ENCODE measurements at places on chromosomes 6 and 20.

- no peak for DNase-seq
Measured at GRCh38 chr20:48706116-48706656, 121.6 kb downstream of the PREX1 start.

GRCh38 chr6:98498866-98499265, 335.5 kb upstream of the POU3F2 start:
- DNase-seq, result no peak

DNA sequence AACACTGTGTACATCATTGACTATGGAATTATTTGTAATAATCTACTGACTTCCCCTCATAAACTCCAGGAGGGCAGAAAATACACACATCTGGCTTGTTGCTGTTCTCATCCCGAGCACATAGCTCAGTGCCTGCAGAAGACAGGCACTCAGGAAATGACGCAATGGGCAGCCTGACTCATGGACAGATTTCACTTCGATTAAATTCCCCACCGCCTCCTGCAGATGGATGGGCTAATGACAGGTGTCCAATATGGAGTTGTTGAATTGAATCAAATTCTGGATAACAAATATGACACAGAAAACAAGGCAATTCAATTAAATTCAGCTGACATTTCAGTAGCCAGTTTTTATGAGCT, 9.1 kb downstream of the ANKRD60 start:
- no peak for DNase-seq

GRCh38 chr20:47350691-47351545, 5.6 kb downstream of the ZMYND8 start:
- DNase-seq, result no peak

GRCh38 chr6:145784683-145785082, 29.9 kb downstream of the FBXO30 start:
- no peak for DNase-seq

DNA sequence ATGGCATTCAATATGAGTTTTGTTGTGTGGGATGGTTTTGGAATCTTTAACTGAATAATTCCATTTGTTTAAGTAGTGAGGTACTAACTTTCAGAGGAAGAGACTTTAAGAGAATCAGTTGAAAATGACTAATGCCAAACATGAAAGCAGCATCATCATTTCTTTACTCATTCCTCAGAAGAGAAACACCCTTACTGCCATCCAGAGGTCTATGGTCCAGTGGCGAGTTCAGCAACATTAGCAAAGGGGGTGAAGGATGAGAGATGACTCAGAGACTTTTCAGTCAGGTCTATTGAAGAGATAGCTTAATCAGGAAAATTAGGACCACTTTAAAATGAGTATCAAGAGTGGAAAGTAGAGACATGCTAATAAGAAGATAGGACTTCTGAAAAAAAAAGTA, 118.8 kb downstream of the COL19A1 start:
- DNase-seq, result no peak

DNA sequence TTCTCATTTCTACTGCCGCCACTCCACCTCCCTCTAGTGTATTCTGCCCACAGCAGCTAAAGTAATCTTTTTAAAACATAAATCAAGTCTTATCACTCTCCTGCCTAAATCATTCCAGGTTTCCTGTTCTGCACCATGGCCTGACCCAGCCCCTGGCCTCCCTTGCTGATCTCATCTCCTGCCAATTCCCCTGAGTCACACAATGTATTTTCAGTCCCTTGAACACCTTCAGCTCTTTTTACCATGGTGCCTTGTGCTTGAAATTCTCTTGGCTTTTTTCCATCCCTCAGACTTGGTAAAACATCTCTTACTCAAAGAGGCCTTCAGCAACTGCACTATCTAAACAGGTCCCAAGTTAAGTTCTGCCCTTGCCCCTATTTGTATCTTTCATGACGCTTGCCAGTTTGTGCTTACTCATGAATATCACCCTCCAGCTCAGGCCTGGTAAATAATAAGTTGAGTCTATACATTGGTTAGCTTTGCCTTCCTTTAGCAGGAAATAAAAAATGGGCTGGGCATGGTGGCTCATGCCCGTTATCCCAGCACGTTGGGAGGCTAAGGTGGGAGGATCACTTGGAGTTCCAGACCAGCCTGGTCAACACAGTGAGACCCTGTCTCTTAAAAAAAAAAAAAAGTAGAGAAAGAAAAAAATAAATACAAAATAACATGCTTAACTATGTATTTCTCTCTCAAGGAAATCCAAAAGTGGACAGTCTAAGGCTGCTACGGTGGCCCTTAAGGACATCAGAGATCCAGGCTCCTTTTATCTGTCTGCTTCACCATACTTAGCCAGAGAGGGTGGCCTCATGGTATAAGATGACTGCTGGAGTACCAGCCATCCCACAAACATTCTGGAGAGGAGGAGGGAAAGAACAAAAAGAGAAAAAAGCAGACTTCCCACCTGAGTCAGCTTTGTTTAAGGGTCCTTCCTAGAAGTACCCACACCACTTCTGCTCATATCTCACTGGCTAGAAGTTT, 62.2 kb downstream of the ARFGEF2 start:
- no peak for DNase-seq

- DNase-seq, result no peak
Measured at GRCh38 chr20:23286346-23286745, 64.2 kb upstream of the NXT1 start.

GRCh38 chr6:12165297-12165696, 124.9 kb upstream of the EDN1 start:
- DNase-seq, result no peak

DNA sequence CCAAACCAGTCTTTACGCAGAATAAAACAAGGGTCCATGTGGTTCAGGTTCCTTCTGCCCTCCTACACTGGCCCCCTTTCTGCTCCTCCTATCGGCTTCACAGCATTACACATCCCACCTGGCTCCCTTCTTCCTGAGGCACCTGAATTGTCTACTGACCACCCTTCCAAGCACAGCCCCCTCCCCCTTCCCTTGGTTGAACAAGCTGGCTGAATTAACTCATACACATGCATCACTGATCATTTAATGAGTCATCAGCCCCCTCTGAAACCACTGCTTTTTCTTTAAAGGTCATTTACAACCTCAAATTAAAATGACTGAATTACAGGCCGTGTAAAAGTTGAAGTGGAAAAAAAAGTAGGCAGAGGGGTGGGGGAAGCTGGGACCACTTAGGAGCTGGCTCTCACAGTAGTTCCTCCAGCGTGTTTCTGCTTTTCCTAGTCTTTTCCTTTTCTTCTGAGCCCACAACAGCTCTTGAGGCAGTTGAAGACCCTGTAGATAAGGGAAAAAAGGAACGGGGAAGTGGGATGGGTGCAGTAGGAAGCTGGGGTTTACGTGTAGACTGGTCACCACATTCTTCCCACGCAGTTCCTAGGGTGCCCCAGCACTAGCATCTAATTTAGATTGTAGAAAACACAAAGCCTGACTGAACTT, 67.6 kb downstream of the FYN start:
- no peak for DNase-seq

DNA sequence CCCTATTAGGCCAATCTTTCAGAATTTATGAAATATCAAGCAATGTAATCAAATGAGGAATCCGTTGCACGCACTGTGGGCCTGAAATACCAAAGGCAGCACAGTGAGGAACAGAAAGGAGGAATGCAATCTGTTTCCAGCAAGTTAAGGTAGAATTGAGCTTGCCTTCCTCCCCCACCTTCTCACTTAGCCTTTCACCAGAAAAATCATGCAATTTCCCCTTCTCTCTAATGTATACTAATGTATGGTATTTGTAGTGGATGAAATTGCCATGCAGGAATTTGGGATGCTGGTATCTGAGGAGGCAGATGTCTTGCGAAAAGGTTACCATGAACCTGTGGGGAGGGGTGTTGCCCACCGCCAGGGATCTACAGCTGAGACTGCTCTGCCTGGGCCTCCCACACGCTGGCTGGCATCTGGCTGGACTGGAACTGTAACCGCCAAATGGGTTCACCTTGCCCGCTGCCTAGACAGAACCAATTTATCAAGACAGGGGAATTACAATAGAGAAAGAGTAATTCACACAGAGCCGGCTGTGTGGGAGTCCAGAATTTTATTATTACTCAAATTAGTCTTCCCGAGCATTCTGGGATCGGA, 222.4 kb upstream of the MYLIP start:
- no peak for DNase-seq

- no peak for DNase-seq
Measured at GRCh38 chr6:135922174-135922573, 70.7 kb downstream of the PDE7B start.

GRCh38 chr20:19730706-19731105, 27.4 kb upstream of the RIN2 start:
- no peak for DNase-seq

DNA sequence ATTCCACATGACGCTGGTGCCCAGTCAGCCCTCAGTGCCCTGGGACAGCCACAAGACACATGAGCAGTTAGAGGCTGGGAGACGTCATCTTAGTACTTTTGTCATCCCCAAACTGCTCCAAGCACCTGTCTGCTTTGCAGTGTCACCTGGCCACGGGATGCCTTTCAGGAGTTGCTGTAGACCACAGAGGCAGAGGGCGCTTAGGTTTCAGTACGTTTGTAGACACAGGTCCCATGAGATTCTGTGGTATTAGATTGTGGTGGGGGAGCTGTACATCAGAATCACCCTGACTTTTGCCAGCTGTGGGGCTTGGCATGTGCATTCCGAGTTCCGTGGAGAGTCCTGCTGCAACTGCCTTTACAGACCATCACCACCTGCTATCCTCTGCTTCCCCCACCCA, 16.7 kb downstream of the MAVS start:
- DNase-seq, result no peak

GRCh38 chr20:32072168-32072750, 20.2 kb downstream of the HCK start:
- DNase-seq, result no peak

- no peak for DNase-seq
Measured at GRCh38 chr20:57071283-57071731, 195.1 kb downstream of the BMP7 start.

- peak; percentile 89 for DNase-seq
Measured at GRCh38 chr6:44655412-44656342, 268.2 kb downstream of the CDC5L start.

GRCh38 chr6:88565409-88565811, 398.0 kb downstream of the RNGTT start:
- no peak for DNase-seq

DNA sequence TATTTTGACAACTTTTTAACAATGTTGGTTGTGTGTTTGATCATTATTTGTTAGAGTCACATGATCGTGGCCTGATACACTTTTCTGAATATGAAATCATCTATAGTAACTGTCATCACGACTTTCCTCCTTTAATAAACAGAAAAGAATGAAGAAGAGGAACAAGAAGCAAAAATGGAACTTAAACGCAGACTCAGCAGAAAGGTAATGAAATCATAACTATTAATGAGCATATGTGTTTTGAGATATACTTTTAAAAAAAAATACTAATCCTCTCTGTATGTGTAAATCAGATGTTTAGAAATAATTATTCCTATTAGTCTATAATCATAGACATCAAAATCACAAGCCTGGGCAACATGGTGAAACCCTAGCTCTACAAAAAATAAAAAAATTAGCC, 60.1 kb upstream of the LTV1 start:
- DNase-seq, result no peak

DNA sequence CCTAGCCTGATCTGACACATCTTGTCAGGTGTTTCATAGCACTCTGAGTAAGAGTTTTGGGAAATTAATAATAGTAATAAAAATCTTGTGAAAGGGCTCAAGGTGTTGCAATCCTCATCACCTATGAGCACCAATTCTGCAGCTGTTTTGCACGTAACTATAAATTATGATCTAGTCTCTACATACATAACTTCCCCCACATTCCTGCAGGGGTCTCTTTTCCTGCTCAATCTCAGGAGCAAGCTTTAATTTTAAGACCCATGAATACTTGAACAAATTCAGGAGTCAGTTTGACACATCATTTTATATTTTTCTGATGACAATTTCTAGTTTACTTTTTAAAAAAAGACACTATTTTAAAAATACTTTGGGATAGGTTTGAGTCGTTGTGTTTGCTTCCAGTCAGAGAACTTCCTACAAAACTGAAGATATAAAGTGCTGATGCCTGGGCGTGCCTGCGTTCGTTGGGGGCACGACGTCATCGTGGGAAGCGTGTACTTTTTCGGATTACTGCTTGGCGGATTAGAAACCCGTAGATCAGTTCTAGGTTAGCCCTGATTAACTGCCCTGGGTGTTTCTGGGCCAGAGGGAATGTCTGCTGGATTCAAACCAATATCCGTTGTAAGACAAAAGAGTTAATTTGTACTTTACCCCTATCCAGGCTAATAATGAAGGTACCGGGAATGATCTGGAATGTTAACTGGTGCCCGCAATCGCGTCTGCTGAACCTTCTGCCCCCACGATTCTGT, 1.0 kb upstream of the E2F3 start:
- DNase-seq, result no peak

GRCh38 chr6:158036261-158036660, 54.6 kb downstream of the SYNJ2 start:
- DNase-seq, result no peak

DNA sequence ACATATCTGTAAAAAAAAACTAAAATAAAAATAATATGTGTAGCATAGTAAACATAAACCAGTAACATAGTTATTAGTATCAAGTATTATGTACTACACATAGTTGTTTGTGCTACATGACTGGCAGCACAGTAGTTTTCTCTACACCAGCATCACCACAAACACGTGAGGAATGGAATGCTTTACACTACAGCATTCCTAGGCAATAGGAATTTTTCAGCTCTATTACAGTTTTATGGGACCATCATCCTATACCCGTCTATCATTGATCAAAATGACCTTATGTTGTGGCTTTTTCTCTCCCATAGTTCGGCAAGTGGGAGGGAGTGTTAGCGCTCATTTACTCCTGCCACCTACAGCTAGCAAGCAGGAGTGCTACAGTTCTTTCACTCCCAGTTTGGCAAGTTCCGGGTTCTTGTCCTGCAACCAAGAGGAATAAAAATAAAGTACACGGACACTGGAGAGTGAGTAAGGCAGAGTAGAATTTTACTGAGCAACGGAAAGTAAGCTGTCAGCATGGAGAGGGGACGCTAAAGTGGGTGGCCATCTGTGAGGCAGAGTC, 196.8 kb upstream of the HSF2 start:
- no peak for DNase-seq

DNA sequence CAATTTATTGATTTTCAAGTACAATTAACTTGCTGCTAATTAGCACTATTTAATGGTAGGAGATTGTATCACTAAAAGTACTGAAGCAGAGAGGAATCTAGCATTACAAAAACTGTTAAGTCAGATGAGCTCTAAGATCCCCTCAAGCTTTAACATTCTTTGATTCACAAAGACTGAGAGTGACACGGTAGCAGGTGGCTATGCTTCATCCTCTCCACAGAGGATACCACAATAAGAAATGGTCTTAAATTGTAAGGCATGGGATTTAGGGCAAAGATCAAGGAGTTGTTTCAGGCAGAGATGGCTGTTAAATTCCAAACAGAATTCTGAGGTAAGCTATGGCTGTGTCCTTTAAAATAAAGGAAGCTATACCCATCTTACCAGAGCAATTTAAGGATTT, 67.8 kb upstream of the BEND6 start:
- DNase-seq, result no peak

- DNase-seq, result no peak
Measured at GRCh38 chr20:34693414-34693813, 10.7 kb upstream of the TP53INP2 start.

GRCh38 chr6:111553580-111553979, 52.1 kb downstream of the TRAF3IP2 start:
- no peak for DNase-seq
